ENCODE measurements at places on chromosomes 5 and 9.

DNA sequence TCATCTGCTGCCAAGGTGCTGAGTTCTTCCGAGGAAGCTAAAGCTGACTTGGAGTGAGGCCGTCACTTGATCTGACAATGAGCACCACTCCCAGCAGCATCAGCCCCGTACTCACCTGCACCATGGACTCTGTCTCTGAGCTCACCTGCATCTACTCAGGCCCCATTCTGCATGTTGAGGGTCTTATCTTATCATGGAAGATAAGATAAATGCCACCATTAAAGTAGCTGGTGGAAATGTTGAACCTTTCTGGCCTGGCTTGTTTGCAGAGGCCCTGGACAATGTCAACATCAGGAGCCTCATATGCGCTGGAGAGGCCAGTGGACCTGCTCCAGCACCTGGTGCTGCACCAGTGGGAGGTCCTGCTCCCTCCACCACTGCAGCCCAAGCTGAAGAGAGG, 35.0 kb upstream of the HMGCS1 start:
- no peak for DNase-seq

DNA sequence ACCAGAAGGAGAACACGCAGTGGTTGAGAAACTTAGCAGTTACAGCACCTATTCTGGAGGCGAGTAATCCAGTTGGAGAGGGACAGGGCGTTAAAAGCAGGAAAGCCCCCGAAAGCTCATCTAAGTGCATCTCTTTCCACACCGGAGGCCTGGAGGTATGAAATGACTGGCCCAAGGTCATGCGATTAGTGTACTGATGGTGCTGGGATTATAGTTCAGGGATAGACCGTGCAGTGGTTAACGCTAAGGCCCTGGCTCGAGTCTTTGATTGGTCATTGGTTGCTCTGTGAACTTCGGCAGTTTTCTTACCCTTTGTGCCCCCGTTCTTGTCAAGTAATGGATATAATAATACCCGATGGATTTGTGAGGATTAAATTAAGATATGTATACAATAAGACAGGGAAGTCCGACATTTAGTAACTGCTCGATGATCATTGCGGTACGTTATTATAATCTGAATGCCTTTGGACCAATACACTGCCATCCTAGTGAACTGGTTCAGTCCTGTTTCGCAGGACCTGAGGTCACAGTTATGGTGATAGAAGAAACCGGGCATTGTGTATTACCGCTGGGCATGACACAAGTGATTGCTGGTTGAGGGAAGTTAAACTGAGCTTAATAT, 960 bp downstream of the CANX start:
- DNase-seq, result peak; percentile 2

- no peak for DNase-seq
Measured at GRCh38 chr9:80899208-80899607, 790.1 kb downstream of the TLE1 start.

GRCh38 chr5:148808864-148809642, 17.4 kb upstream of the ADRB2 start:
- no peak for DNase-seq

GRCh38 chr5:17719592-17719991, 85.3 kb downstream of the TAF11L14 start:
- no peak for DNase-seq

- DNase-seq, result no peak
Measured at GRCh38 chr5:79898611-79899010, 92.5 kb downstream of the MTX3 start.

DNA sequence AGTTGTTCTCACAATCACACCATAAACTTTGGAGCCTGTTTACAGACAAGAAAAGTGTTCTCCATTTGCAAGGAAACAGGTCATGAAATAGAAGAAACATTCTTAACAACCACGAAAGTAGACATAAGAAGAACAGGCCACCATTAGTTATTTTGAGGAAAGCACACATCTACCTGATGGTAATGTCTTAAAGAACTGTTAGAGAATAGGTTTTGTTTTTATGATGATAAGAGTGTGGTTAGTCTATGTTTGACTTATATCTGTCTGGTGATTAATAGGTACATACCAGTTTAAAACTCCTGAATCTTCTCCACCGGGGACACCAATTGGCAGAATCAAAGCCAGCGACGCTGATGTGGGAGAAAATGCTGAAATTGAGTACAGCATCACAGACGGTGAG, 108.3 kb downstream of the CDH6 start:
- DNase-seq, result no peak

DNA sequence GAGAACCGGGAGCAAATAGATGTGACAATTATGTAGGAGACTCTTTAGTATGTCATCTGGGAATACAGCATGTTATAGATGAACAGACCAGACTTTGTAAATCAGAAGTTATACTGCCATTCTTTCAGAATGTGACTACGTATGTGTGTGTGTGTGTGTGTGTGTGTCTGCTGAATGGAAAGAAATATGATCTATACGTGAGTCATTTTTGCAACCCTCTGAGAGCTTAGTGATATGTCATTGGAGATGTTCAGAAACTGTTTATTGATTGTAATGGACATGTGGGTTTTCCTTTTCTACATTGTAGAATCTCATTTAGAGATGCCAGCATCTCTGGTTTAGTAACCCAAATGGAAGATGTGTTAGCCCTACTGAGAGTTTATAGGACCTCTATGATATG, 731.5 kb downstream of the TLE1 start:
- DNase-seq, result no peak

- DNase-seq, result no peak
Measured at GRCh38 chr5:168214071-168214470, 77.4 kb upstream of the WWC1 start.

GRCh38 chr5:109653042-109653441, 36.7 kb upstream of the MAN2A1 start:
- DNase-seq, result no peak

DNA sequence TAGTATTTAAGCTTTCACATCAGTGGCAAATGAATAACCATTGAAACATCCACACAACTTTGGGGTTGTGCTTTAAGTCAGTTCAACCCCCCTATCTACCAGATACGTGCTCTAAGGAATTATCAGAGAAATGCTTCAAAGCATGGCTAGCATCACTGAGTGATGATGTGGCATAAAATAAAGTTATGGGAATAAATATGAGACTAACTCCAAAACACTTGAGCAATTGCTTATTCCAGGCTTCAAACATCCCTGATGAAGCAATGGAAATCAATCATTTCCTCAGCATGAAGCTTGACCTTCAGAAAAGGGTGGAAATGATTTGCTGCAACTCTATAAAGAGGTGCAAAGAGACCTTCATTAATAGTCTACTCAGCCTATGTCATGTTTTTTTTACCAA, 292.0 kb upstream of the SMC2 start:
- no peak for DNase-seq

DNA sequence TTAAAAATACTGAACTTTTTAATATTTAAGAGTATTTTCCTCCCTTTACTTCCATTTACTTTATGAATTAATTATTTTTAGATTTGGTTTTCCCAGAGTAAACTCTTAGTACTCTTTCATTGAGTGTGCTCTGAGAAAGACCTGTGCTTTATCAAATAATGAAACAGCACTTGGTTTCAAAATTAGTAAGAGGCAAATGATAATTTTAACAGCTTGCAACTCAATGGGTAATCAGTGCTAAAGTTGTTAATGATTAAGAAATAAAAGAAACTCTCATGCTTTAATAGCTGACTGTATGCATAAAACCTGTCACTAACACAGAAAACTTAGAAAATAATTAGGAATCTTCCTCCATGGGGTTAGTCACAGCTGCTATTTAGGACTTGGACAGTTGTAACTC, 244.4 kb downstream of the RFX3 start:
- DNase-seq, result no peak

- no peak for DNase-seq
Measured at GRCh38 chr9:129177443-129177790, 644 bp downstream of the IER5L start.

DNA sequence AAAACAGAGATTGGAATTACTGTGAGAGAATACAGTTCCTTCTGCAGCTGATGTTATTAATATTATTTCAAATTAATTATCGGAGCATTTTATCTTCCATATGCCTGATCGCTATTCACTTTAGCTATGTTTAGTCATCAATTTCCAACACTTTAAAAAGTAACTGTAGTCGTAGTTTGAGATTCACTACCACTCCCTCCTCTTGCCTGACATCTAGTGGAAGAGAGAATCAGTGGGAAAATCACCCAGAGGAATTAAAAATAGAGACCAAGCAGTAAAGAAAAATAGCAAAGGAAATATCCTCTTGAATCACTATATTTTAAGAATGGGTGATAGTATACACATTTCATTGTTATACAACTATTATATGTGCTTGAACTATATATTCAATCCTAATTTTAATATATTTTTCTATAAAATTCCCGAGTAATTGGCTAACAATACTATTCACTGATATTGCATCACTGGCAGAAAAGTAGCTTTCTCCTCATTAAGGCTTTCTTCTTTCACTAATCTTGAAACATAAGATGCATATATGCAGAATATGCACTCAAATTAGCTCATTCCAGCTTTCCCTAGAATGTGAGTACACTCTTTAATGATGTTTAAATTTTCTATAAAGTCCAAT, 708.7 kb downstream of the CDH9 start:
- no peak for DNase-seq

- DNase-seq, result no peak
Measured at GRCh38 chr9:124873664-124874063, 11.7 kb downstream of the ARPC5L start.

DNA sequence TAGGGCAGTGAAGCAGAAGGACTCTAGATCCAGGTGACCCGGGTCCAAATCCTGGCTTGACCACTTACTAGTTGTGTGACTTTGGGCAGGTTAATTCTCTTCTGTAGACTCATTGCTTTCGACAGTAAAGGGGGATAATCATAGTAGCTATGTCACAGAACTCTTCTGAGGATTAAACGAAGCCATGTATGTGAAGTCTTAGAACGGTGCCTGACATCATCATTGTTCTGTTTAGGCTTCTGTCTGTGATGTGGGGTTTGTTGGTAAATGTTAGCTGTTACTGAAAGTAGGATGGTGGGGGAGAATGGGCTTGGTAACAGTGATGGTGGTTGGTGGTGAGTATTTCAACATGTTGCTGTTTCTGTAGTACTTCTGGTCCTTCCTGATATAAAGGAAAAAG, 73.7 kb downstream of the MAP1B start:
- no peak for DNase-seq

Data from naive thymus-derived CD4-positive, alpha-beta T cell (primary cell).